CD8-positive, alpha-beta memory T cell (primary cell): ENCODE measurements at places on chromosomes 13 and 19.
A peak's percentile ranks its signal among the peaks of the same experiment; 100 is the strongest.

DNA sequence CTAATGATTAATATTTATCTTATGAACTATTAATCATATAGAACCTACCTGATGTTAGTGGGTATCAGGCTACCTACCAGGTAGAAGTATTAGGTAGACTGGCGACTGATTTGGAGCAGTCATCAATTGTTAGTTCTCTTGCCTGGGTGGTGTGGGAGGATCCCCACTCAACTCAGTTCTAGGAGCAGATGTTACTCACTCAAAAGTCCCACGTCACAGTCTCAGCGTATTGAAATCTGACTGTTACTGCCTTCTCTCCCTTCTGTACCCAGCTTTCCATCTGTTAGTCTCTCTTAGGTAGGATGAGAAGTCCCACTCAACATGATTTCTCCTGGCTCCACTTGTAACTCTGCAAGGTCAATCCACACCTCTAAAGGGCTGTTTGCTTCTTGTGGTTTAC is 102.7 kb downstream of the OLFM4 start:
- H3K27ac ChIP-seq: no peak overlapping the region
- DNase-seq: no peak
- H3K4me1 ChIP-seq: no peaks in the 10 kb centered on the region
- no peak overlapping the region for H3K4me3 ChIP-seq
- H3K36me3 ChIP-seq: no peaks in the 10 kb centered on the region

- no peak overlapping the region for H3K4me3 ChIP-seq
- H3K4me1 ChIP-seq: no peaks in the 10 kb centered on the region
- DNase-seq: no peak
- H3K27ac ChIP-seq: no peak overlapping the region
- H3K36me3 ChIP-seq: no peaks in the 10 kb centered on the region
Measured at GRCh38 chr13:97171136-97171535, 51.0 kb upstream of the MBNL2 start.

DNA sequence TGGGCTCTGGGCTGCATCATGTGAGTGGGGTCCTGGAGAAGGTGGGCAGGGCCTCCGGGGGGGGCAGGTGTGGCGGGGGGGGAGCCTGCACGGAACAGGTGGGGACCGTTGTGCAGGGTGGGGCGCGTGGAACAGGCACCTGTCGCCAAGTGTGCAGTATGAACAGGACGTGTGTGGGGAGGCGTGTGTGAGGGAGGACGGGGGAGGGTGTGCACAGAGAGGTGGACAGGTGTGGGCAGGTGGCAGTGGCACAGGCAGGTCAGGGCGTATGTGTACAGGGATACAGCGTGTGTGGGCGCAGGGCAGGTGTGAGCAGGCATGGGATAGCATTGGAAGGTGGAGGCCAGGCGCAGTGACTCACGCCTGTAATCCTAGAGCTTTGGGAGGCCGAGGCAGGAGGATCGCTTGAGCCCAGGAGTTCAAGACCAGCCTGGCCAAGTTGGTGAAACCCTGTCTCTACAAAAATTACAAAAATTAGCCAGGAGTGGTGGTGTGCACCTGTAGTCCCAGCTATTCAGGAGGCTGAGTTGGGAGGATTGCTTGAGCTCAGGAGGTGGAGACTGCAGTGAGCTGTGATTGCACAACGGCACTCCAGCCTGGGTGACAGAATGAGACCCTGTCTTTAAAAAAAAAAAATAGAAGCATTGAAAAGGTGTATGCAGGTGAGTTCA is 3.2 kb downstream of the PLK5 start:
- no peak for DNase-seq
- H3K4me1 ChIP-seq: no peaks in the 10 kb centered on the region
- H3K27ac ChIP-seq: no peak overlapping the region
- peaks cover 8% of the 10 kb centered on the region for H3K27me3 ChIP-seq
- no peaks in the 10 kb centered on the region for H3K36me3 ChIP-seq

- DNase-seq: no peak
- no peaks in the 10 kb centered on the region for H3K27me3 ChIP-seq
- peaks cover 14% of the 10 kb centered on the region for H3K36me3 ChIP-seq
- no peak overlapping the region for H3K4me3 ChIP-seq
- H3K4me1 ChIP-seq: peaks cover 26% of the 10 kb centered on the region
- H3K27ac ChIP-seq: no peak overlapping the region
Measured at GRCh38 chr13:25276748-25277147, 10.5 kb downstream of the MTMR6 start.

- peaks cover 17% of the 10 kb centered on the region for H3K4me1 ChIP-seq
- H3K36me3 ChIP-seq: peaks cover 6% of the 10 kb centered on the region
- DNase-seq: no peak
- no peaks in the 10 kb centered on the region for H3K27me3 ChIP-seq
- H3K4me3 ChIP-seq: peak overlapping the region; percentile 47
Measured at GRCh38 chr19:49690079-49690655, 749 bp upstream of the CPT1C start.

GRCh38 chr13:106407338-106407737 is 128.1 kb downstream of the EFNB2 start:
- no peaks in the 10 kb centered on the region for H3K27me3 ChIP-seq
- H3K4me3 ChIP-seq: no peak overlapping the region
- no peaks in the 10 kb centered on the region for H3K36me3 ChIP-seq
- DNase-seq: no peak
- H3K4me1 ChIP-seq: no peaks in the 10 kb centered on the region

GRCh38 chr19:57701625-57702024 is 7.4 kb downstream of the ZNF154 start:
- H3K27ac ChIP-seq: no peak overlapping the region
- no peaks in the 10 kb centered on the region for H3K4me1 ChIP-seq
- DNase-seq: no peak

DNA sequence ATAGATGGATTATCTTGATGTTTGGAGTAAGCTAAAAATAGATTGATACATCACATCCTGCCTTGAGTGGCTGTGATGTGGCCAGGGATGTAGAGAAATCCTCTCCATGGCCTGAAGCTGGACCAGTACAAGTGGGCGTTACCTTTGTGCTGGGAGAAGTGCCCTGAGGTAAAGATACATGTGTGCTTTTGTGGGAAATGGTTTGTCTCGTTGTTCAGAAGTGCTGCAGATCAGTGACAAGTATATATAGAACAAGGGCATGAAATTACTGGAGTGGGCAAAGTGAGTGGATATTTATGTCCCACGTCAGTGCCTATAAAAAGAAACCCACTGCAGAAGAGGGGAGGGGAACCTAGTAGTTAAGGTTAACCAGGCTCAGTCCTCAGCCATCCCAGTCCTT is 12.2 kb upstream of the ZNF304 start:
- no peaks in the 10 kb centered on the region for H3K27me3 ChIP-seq
- DNase-seq: no peak
- no peak overlapping the region for H3K27ac ChIP-seq

GRCh38 chr13:91174886-91175501 is 172.5 kb upstream of the MIR17HG start:
- H3K27me3 ChIP-seq: no peaks in the 10 kb centered on the region
- DNase-seq: no peak
- no peak overlapping the region for H3K27ac ChIP-seq
- H3K36me3 ChIP-seq: no peaks in the 10 kb centered on the region

DNA sequence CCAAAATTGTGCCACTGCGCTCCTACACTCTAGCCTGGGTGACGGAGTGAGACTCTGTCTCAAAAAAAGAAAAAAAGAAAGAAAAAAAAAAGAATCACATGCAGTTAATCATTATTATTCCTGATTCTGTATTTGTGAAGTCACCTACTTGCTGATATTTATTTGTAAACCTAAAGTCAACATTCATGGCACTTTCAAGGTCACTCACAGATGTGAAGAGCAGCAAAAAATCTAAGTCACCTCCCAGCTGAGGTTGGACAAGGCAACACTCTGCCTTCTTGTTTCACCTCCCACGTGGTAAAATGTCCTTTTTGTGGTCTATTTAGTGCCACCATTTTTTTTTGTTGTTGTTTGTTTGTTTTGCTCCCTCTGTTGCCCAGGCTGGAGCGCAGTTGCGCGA is 26.5 kb downstream of the WDR88 start:
- peaks cover 31% of the 10 kb centered on the region for H3K4me1 ChIP-seq
- no peak overlapping the region for H3K4me3 ChIP-seq
- H3K27ac ChIP-seq: no peak overlapping the region
- DNase-seq: no peak
